ENCODE measurements at places on chromosomes 16 and 17.
A peak's percentile ranks its signal among the peaks of the same experiment; 100 is the strongest.

DNA sequence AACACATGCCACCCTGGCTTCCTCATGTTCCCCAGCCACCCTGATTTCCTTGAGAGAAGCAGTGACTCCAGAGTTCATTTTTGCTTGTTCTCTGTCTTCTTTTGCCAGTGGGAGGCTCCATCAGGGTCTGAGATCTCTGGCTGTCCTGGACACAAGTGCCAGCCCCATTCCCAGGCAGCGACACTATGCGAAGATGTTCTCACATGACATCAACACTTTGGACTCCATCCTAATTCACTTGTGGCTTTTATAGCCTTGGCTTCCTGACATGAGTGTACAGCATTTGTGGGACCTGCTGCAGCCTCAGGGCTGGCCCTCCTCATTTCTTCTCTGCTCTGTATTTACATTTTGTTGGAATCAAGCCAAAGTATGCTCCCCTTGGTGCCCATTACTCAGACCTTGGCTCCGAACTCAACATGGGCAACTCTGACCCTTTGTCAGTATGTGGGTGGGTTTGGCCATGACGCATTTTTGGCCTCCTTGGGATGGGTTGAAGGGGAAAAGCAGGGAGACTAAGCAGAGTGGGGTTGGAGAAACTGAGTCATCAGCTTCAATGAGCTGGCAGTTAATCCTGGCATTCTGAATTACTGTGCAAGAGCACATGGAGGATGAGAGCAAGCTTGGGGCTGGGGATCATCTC, 119.0 kb upstream of the EEF2KMT start:
- H3K36me3 ChIP-seq, result no peaks in the 10 kb centered on the region
- peak; percentile 4 for DNase-seq
- peaks cover 5% of the 10 kb centered on the region for H3K27me3 ChIP-seq
- H3K27ac ChIP-seq, result no peak overlapping the region

DNA sequence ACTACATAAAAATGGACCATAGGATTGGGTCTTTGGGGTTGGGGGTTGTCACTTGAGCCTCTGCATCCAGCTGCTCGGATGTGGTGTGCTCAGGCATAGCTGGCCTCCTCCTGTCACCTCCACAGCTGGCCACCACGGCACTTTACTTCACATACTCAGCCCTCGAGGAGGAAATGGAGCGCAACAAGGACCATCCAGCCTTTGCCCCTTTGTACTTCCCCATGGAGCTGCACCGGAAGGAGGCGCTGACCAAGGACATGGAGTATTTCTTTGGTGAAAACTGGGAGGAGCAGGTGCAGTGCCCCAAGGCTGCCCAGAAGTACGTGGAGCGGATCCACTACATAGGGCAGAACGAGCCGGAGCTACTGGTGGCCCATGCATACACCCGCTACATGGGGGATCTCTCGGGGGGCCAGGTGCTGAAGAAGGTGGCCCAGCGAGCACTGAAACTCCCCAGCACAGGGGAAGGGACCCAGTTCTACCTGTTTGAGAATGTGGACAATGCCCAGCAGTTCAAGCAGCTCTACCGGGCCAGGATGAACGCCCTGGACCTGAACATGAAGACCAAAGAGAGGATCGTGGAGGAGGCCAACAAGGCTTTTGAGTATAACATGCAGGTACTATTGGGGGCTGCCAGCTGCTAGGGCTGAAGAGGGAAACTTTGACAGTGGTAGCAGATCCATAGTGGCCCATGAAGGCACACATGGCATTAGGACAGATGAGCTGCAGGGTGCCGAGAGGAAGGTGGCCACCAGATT, 30.8 kb downstream of the CDIP1 start:
- no peak overlapping the region for H3K4me3 ChIP-seq
- H3K4me1 ChIP-seq, result peaks cover 11% of the 10 kb centered on the region
- no peak overlapping the region for H3K27ac ChIP-seq
- DNase-seq, result no peak

- no peak overlapping the region for H3K27ac ChIP-seq
- peaks cover 32% of the 10 kb centered on the region for H3K27me3 ChIP-seq
- peaks cover 16% of the 10 kb centered on the region for H3K4me1 ChIP-seq
- DNase-seq, result no peak
These were observed 145.7 kb upstream of the IRX3 start for GRCh38 chr16:54431997-54432896.

DNA sequence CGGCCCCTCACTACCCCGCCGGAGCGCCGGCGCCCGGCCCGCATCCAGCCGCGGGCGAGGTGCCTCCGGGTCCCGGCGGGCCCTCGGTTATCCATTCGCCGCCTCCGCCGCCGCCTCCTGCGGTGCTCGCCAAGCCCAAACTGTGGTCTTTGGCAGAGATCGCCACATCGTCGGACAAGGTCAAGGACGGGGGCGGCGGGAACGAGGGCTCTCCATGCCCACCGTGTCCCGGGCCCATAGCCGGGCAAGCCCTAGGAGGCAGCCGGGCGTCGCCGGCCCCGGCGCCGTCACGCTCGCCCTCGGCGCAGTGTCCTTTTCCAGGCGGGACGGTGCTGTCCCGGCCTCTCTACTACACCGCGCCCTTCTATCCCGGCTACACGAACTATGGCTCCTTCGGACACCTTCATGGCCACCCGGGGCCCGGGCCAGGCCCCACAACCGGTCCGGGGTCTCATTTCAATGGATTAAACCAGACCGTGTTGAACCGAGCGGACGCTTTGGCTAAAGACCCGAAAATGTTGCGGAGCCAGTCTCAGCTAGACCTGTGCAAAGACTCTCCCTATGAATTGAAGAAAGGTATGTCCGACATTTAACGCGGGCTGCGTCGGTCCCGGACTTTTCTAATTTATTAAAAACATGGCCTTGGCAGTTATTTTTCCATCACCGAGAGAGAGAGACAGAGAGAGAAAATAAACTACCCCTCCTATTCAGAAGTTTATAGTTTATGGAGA, 2.8 kb downstream of the IRX5 start:
- peak; percentile 38 for DNase-seq
- H3K4me3 ChIP-seq, result peak overlapping the region; percentile 19
- H3K36me3 ChIP-seq, result peaks cover 7% of the 10 kb centered on the region
- H3K27ac ChIP-seq, result no peak overlapping the region

DNA sequence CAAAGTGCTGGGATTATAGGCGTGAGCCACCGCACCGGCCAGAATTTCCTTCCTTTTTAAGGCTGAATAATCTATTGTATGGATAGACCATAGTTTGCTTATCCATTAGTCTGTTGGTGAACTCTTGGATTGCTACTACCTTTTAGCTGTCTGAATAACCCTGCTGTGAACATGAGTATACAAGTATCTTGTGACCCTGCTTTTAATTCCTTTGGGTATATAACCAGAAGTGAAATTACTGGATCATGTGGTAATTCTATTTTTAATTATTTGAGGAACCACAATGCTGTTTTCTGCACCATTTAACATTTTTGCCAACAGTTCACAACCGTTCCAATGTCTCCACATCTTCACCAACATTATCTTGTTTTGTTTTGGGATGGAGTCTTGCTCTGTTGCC, 4.6 kb upstream of the OTOA start:
- peaks cover 10% of the 10 kb centered on the region for H3K4me1 ChIP-seq
- peaks cover 6% of the 10 kb centered on the region for H3K36me3 ChIP-seq
- DNase-seq, result no peak
- H3K27me3 ChIP-seq, result no peaks in the 10 kb centered on the region

DNA sequence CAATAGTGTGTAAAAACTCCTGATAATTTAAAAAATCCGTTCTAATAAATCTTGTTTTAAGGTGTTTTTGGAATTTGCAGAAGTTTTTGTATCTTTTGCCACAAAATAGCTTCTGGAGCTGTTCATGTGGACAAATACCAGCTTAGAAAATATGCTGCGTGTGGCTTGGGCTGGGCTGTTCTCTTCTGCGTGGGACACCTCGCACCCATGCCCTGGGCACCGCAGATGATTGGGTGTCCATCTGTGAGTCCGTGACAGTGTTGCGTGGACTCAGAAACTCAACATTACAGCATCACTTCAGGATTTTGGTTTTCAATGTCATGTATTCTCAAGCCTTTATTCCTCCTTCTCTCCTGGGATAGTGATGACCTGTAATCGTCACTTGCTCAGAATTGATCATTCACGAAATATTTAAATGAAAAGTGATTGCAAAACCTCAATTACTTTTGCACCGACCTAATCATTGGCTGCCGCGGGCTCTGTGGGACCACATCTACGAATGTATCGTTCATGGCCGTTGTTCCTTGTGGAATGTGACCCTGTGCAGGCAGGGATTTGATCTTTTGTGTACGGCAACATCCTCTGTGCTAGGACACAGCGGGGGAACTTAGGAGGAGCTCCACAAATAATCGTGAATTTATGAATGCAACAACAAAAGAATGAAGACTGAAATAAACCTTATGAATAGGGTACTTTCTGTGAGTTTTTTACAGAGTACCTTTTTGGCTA, 210.3 kb upstream of the FOXF1 start:
- no peak for DNase-seq
- peaks cover 4% of the 10 kb centered on the region for H3K4me1 ChIP-seq
- H3K27ac ChIP-seq, result no peak overlapping the region

DNA sequence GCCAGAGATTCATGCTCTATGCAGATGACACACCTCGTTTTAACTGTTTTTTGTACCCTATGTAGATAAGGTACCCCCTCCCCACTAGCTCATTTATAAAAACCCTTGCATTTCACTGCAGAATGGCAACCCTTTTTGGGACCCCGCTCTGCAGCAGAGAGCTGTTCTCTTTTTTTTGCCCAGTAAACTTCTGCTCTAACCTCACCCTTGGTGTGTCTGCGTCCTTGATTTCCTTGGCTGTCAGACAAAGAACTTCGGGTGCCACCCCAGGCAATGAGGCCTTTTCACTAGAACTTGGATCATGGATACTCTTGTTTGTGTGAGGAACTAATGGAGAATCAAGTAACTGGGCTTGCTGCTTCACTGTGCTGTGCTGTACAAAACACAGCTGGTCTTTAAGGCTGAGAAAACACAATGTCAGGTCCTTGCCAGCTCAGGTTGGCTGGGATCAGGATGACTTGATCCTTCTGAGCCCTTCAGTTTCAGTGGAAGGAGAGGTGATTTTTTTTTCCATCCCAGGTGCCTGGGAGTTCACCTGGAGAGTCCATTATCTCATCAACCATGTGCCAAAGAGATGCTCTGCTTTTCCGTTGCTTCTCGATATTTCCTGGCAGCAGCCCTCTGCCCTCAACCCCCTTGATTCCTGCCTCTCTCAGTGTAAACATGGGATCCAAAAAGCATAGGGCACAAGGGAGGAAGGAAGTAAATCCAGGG, 133.2 kb upstream of the FAM20A start:
- H3K4me1 ChIP-seq, result peaks cover 12% of the 10 kb centered on the region
- no peak for DNase-seq
- no peak overlapping the region for H3K4me3 ChIP-seq
- no peak overlapping the region for H3K27ac ChIP-seq
- no peaks in the 10 kb centered on the region for H3K27me3 ChIP-seq

GRCh38 chr17:29560316-29560715, 6.5 kb downstream of the ABHD15 start:
- peaks cover 8% of the 10 kb centered on the region for H3K36me3 ChIP-seq
- DNase-seq, result no peak
- H3K4me3 ChIP-seq, result no peak overlapping the region
- no peaks in the 10 kb centered on the region for H3K27me3 ChIP-seq
- H3K27ac ChIP-seq, result no peak overlapping the region
- H3K4me1 ChIP-seq, result no peaks in the 10 kb centered on the region

- H3K4me1 ChIP-seq, result no peaks in the 10 kb centered on the region
- no peaks in the 10 kb centered on the region for H3K36me3 ChIP-seq
- no peak overlapping the region for H3K4me3 ChIP-seq
- no peak for DNase-seq
These were observed 475.9 kb upstream of the CCL2 start for GRCh38 chr17:33779234-33779591.

- DNase-seq, result no peak
- H3K4me3 ChIP-seq, result no peak overlapping the region
- H3K27ac ChIP-seq, result no peak overlapping the region
- no peaks in the 10 kb centered on the region for H3K36me3 ChIP-seq
- H3K4me1 ChIP-seq, result no peaks in the 10 kb centered on the region
These were observed 82.2 kb downstream of the CMC2 start for GRCh38 chr16:80924372-80924978.

DNA sequence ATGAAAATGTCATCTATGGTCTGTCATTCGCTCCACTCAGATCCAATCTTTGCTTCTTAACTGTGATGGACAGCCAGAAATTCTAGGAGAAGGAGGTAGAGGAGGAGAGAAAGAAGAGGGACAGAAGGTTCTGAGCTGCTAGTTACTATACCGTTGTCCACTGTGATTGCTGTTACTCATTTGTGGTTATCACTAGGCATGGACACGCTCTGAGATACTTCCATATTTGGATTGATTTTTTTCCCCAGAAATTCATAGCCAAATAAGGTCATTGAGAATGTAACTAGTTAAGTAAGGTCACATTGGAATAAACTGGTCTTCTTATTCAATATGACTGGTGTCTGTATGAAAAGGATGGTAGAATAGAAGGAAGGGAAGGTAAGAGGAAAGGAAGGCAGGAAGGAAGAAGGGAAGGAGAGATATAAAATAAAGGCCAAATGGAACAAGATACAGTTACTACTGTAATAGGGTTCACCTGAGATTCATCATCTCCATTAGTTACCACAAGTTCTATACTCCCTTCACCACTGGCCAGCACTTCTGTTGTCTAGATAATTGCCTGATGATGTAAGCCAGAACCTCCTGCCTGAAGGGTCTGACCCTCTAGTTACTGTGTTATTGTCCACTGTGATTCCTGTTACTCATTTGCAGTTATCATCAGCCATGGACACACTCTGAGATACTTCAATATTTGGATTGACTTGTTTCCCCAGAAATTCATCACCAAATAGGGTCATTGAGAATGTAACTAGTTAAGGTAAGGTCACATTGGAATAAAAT, 2.9 kb downstream of the KRTAP9-7 start:
- H3K27ac ChIP-seq, result no peak overlapping the region
- H3K36me3 ChIP-seq, result no peaks in the 10 kb centered on the region
- no peaks in the 10 kb centered on the region for H3K4me1 ChIP-seq
- H3K27me3 ChIP-seq, result peaks cover 9% of the 10 kb centered on the region
- DNase-seq, result no peak
- H3K4me3 ChIP-seq, result no peak overlapping the region

GRCh38 chr17:58344791-58345157, 7.2 kb downstream of the SUPT4H1 start:
- H3K4me1 ChIP-seq, result peaks cover 4% of the 10 kb centered on the region
- no peak overlapping the region for H3K4me3 ChIP-seq

DNA sequence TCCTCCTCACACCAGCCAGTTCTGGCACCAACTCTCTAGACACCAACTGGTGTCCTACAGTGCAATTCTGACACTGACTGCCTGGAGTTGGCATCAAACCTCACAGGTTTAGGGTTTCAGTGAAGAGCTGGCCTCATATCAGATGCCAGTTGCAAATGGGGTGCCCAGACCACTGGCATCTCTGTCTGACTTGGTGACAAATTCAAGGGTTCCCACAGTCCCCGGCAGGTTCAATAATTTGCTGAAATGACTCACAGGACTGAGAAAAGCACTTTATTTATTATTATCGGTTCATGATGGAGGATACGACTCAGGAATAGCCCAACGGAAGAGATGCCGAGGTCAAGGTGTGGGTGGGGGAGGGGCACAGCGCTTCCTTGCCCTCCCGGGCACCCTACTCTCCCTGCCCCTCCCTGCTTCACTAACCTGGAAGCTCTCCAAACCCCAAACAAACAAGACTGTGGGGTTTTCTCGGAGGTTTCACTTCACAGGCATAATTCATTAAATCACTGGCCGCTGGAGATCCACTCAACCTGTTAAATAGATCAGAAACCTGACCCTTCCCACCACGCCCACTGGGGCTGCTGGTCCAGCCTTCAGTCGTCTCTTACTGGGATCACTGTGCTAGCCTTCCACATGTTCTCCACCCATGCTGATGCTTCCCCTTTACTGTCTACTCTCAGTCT, 1.7 kb upstream of the NLRP1 start:
- no peak for DNase-seq
- no peak overlapping the region for H3K4me3 ChIP-seq
- peaks cover 24% of the 10 kb centered on the region for H3K4me1 ChIP-seq
